ENCODE measurements at places on chromosomes 11 and 22.

GRCh38 chr22:37681556-37682049 is 4.5 kb upstream of the NOL12 start:
- DNase-seq: peak; percentile 82

DNA sequence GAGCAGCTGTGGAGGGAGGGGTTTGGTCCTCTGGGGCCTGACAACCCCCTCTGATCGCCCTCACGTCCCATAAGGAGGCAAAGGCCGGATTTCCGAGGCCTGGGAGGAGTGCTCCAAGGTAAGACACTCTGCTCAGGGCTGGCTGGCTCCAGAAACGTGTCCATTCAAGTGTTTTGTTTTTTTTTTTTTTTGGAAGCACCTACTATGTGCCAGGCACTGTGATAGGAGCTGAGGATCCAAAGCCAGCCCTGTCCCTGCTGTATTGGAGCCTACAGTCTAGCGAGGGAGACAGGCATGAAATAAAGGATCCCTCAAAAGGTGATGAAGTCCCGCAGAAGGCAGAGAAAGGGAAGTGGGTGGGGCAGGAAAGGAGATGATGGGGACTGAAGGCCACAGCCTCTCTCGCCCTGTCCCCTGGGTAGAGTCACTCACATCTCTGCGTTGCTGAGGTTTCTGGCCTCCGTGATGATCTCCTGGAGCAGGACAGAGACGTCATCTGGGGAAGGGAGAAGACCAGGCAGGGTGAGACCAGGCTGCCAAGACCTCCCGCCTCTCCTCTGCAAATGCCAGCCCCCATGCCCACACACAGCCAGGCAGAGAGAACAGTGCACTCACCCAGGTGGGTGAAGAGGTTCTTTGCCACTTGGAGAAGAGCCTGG is 89.2 kb downstream of the PDE2A start:
- DNase-seq: no peak

DNA sequence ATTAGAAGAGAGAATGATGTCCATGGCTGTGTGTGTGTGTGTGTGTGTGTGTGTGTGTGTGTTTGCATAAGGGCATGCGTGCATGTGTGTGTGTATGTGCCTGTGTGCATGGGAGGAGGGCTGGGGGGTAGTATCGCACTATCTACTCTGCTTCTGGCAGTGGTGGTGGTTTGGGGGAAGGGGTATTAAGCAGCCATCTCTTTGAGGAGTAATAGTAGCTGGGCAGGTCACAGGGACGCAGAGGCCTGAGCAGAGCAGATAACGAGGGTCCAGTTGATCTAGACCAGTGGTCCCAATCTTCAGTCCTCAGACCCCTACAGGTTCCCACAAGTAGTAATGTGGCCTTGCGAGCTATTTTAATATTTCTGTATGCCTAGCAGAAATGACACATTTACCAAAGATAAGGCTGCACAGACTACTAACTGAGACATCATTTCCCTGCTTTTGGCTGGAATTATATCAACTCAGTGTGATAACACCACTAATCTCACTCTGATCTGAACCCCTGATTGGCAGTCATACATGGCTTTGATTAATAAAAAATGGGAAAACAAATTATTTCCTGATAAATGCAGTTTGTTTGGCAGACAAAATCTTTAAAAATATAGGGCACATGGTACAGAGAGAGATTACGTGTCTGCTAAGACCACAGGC is 354.3 kb downstream of the BUD13 start:
- peak; percentile 65 for DNase-seq

GRCh38 chr22:42613872-42614301 is 796 bp downstream of the POLDIP3 start:
- DNase-seq: no peak

DNA sequence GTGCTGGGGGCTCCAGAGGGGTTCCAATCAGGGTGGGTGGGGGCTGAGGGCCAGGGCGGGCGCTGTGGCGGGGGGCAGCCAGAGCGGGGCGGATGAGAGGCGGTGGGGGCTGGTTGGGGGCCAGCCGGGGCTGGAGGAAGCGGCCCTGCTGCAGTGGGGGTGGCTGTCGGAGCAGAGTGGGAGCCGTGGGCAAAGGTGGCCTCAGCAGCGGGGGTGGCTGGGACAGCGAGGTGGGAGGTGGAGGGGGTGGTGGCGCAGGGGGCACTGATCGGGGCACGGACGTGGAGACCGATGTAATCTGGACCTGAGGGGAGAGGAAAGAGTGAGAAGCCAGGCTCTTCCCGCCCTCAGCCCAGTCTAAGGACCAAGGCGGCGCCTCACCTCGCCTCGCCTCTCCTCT is 5.1 kb downstream of the RCOR2 start:
- no peak for DNase-seq

- DNase-seq: no peak
Observed at GRCh38 chr11:106463154-106463553, 385.7 kb downstream of the AASDHPPT start.

DNA sequence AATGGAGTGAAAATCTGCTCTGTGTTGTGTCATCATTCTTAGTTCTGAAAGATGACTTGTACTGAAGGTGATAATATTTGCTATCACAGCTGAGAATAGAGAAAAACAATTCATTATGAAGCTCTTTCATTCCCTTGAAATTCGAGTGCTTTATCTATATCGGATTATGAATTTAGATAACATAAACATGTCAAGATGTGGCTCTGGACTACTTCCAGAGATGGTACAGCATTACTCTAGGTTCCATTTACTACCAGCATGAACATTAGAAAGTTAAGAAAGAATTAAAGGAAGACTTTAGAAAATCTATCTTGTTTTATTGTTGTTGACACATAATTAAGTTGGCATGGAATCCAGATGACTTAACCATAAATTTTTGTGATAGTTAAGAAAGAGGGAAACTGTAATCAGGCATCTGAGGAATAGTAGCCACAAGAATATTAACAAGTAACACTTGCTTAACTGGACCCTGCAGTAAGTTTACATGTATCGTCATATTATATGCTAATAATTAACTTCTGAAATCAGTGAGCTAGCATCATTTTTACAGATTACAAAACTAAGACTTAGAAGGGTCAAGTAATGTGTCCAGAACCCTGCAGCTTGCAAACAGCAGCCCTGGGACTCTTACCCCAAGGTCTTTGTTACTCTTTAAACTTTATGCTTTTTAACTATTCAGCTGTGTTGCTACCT is 182.6 kb downstream of the DDX10 start:
- DNase-seq: peak; percentile 43

DNA sequence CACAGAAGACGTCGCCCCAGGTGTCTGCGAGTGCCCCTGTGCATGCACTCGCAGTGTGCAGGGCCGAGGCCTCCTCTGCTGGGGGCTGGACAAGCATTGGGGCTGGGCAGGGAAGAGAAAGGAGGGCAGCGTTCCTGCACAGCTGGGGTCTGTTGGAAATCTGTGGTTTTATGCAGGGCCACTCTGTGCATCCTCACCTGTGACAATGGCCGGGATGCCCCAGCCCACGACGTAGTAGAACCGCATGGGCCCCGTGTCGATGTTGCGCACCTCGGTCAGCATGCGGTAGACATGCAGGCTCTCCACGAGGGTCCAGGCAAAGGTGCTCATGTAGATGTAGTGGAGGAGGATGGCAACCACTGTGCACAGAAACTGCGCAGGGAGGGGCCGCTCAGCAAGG is 37.2 kb downstream of the TRMU start:
- no peak for DNase-seq

- peak; percentile 85 for DNase-seq
Observed at GRCh38 chr22:24894998-24895397, 51.5 kb downstream of the LHFPL7 start.

GRCh38 chr11:9838229-9838628 is 174.4 kb downstream of the SWAP70 start:
- no peak for DNase-seq
